ENCODE measurements at places on chromosomes 5 and 9.
A peak's percentile ranks its signal among the peaks of the same experiment; 100 is the strongest.

DNA sequence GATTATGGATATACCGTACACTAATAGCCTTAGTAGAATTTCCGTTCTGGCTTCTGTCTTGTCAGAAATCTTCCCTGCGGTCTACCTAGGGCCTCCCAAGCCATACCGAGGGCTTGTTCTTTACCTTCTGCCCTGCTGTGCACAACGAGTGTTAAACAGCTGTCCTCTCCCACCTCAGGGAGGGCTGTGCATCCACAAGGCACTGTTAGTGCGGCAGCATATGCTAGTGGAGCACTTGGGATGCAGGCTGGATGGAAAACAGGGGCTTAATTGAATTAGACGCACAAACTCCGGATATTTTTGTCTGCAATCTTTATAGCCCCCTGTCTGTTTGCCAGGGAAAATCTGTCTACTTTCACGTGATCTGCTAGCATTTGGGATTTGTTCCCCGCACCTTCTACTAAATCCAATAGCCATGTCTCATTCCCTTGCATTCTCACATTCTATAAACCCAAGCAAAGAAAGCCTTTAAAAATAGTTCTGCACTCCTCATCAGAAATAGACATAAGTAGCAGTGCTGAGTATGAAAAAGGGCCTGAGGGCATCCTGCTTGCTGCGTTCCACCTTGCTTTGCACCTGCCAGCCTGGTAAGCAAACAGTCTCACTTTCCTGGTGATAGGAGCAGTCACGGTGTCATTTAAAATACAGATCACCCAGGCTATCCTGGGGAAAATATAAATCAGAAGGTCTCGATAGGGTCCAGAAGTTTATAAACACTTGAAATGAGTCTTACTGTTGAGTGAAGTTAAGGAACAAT, 382.6 kb downstream of the RASEF start:
- DNase-seq = peak; percentile 27

- DNase-seq = no peak
Measured at GRCh38 chr9:129604766-129605163, 16.1 kb downstream of the C9orf50 start.

GRCh38 chr9:28267351-28267750, 694.1 kb upstream of the C9orf72 start:
- DNase-seq = no peak

DNA sequence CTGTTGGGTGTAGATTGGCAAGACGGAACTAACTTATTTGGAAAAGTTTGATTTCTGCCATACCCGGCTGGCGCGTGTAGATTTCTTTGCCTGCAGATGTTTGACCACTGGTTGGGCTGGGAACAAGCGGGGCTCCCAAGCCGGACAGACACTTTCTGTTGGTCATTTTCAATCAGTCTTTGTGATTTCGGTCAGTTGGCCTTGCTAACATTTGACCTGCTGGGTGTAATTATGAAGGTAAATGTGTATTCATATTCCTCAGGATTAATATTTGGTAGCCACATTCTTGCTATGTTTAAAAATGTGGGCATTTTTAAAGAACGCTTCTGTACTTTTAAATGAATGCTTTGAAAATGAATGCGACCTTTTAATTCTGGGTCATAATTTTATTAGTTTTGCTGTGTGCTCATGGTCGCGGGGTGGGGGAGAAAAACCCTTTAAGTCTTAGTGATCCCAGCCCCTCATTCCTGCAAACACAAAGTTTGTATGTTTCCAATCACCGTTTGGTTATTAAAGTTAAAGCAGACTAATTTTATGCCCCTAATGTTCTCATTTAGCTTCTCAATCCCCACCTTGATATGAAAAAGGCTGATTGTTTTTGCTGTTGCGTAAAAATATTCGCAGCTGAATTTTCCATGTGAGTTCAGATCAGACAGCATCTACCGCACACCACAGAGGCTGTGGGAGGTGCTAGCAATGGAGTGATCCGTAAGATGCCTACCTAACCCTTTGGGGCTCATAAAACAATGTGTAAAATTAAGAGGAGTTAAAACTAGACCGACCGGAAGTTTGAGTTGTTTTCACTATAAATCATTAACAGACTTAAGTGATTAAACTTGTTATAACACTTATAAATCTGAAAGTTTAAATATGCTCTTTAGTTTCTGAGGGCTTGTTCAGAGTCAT, 1.5 kb downstream of the RASGRF2 start:
- no peak for DNase-seq

Data from NCI-H524 treated with DMSO at 0.1 percent for 48 hours (cell line).